ENCODE measurements at places on chromosomes 3 and 15. TPM values are rescaled to one million over a fixed set of nuclear protein-coding genes. Genes with fewer than 3 reads are reported as not detected.

DNA sequence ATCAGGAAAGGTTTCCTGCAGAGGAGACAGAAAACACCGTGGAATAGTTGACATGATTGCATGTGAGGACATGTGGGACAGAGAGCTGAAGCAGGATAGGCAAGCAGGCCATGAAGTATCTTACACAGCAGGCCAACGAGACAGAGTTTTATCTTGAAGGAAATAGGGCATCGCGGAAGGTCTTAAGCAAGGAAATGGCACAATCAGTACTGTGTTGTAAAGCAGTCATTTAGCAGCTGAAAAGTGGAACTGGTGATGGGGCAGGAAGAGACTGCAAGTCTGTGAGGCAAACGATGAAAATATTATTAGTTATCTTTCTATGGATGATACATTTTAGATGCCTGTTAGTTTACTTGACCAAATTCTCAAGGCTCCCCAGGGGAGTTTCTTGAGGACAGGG, 535.1 kb downstream of the SOX2 start:
- H3K4me1 ChIP-seq, result no peaks in the 10 kb centered on the region
- H3K36me3 ChIP-seq, result no peaks in the 10 kb centered on the region
- no peaks in the 10 kb centered on the region for H3K27me3 ChIP-seq
- H3K27ac ChIP-seq, result no peak overlapping the region

GRCh38 chr15:70835415-70835814, 18.5 kb downstream of the LARP6 start:
- no peaks in the 10 kb centered on the region for H3K27me3 ChIP-seq
- peaks cover 9% of the 10 kb centered on the region for H3K4me1 ChIP-seq
- peak overlapping the region; percentile 2 for H3K27ac ChIP-seq
- DNase-seq, result peak; percentile 80
- no peak overlapping the region for H3K4me3 ChIP-seq

Gene ZNF80
- not detected for total RNA-seq

Gene MAGI1
- total RNA-seq, result 37.7 TPM

- H3K27me3 ChIP-seq, result no peaks in the 10 kb centered on the region
- no peaks in the 10 kb centered on the region for H3K36me3 ChIP-seq
- no peaks in the 10 kb centered on the region for H3K4me1 ChIP-seq
These were observed 526 bp downstream of the GPD1L start for GRCh38 chr3:32106929-32107362.

- H3K27ac ChIP-seq, result no peak overlapping the region
- H3K4me1 ChIP-seq, result peaks cover 12% of the 10 kb centered on the region
- H3K4me3 ChIP-seq, result no peak overlapping the region
- DNase-seq, result no peak
These were observed 209.1 kb upstream of the NR2E3 start for GRCh38 chr15:71601038-71601834.

- no peaks in the 10 kb centered on the region for H3K27me3 ChIP-seq
- H3K27ac ChIP-seq, result no peak overlapping the region
- H3K36me3 ChIP-seq, result no peaks in the 10 kb centered on the region
- H3K4me3 ChIP-seq, result no peak overlapping the region
These were observed 28.6 kb downstream of the MAP2K5 start for GRCh38 chr15:67570875-67571647.

Gene IFT122
- 16.8 TPM for total RNA-seq

Gene UBE2Q2
- 9.5 TPM for total RNA-seq

DNA sequence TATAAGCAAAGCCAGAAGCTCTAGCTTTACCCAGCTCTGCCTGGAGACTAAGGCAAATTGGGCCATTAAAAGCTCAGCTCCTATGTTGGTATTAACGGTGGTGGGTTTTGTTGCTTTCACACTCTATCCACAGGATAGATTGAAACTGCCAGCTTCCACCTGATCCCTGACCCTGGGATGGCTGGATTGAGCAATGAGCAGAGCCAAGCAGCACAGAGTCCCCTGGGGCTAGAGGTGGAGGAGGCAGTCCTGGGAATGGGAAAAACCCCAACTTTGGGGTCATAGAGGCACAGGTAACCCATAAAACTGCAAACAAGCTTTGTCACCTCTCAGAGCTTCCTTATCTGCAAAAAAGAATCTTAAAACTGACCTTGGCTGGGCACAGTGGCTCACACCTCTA, 6.6 kb downstream of the RHO start:
- no peaks in the 10 kb centered on the region for H3K4me1 ChIP-seq
- DNase-seq, result no peak
- H3K27ac ChIP-seq, result no peak overlapping the region
- no peaks in the 10 kb centered on the region for H3K36me3 ChIP-seq

GRCh38 chr3:41405466-41405865, 206.2 kb downstream of the CTNNB1 start:
- no peak overlapping the region for H3K4me3 ChIP-seq
- H3K36me3 ChIP-seq, result no peaks in the 10 kb centered on the region
- no peaks in the 10 kb centered on the region for H3K4me1 ChIP-seq
- DNase-seq, result no peak
- no peaks in the 10 kb centered on the region for H3K27me3 ChIP-seq

Data from right lobe of liver (tissue), 6 donors.